ENCODE measurements at places on chromosomes 4 and X.

DNA sequence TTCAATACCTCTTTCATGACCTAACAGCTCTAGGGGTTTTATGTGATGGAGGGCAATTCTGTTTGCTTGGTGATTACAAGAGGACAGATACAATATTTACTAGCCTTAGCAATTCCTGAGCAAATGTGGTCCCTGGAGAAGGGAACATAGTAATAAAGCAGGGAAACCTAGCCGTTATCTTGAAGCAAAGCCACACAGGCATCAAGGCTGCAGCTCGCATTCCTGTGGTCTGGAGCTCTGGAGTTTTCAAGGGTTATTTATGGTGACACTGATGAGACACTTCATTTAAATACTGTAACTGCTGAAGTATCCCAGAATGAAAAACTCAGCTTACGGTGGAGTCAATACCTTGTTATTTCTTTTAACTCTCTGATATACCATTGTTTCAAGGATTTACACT is 66.8 kb downstream of the AFF2 start:
- no peaks in the 10 kb centered on the region for H3K4me1 ChIP-seq
- DNase-seq = no peak
- no peak overlapping the region for H3K27ac ChIP-seq
- no peak overlapping the region for H3K4me3 ChIP-seq

DNA sequence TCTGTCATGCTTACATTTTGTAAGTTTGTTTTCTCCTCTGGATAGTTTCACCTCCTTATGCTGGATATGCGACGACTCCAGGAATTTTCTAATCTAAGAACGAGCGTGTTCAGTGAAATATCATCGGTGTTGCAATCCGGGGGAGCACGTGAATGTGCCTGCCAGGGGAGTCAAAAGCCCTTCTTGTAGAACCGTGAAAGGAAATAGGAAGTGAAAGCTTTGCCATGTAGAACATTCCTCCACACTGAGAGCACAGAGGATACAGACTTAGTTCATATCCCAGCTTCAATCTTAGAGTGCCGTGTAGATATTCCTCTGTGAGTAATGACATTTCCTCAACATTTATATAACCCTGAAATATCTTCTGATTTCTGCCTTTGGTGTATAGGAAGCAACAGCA is 121.2 kb downstream of the VEGFC start:
- no peaks in the 10 kb centered on the region for H3K4me1 ChIP-seq
- no peak overlapping the region for H3K4me3 ChIP-seq
- no peaks in the 10 kb centered on the region for H3K27me3 ChIP-seq
- H3K36me3 ChIP-seq = no peaks in the 10 kb centered on the region

- H3K36me3 ChIP-seq = no peaks in the 10 kb centered on the region
- H3K27ac ChIP-seq = no peak overlapping the region
- H3K4me3 ChIP-seq = no peak overlapping the region
- no peak for DNase-seq
- no peaks in the 10 kb centered on the region for H3K27me3 ChIP-seq
Measured at GRCh38 chr4:101649790-101650515, 140.6 kb upstream of the BANK1 start.

DNA sequence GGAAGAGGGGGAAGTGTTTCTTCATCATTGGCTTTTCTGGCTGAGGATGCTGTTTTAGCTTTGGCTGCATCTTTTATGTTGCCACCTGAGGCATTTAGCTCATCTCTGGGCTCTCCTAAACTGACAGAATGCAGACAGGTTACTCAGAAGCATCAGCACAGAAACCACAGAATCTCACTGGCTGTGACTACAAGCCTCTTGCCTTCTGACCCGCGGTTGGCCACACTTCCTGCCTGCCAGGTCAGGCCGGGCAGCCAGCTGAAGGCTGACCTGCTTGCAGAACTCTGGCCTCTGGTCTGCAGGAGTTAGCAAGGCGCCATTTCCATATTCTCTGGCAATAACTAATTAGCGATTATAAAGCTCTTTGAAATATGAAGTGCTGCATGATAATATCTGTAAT is 366.5 kb downstream of the MID1IP1 start:
- H3K27ac ChIP-seq = no peak overlapping the region
- H3K4me1 ChIP-seq = no peaks in the 10 kb centered on the region
- peaks cover 25% of the 10 kb centered on the region for H3K27me3 ChIP-seq
- no peak for DNase-seq
- no peak overlapping the region for H3K4me3 ChIP-seq

DNA sequence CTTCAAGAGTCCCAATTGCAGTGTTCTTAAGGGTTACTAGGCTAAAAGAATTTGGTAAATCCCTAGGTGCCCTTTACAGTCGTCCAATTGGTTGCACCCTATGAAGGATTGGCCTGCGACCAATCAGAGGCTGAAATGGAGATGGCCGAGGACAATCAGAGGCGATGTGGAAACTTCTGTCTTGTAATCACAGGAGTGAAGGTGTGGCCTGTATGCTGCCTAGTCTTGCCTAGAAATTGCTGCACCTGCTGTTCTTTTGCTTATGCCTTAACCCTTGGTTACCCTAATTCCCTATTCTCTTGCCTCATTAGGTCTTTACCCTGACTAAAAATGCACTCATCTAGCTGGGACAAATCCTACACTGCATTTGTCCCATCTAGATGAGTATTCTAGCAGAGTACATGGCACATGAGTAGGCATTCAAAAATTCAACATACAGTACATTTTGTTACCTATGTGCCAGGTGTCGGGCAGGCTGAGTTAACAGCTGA is 1.0 kb upstream of the DCK start:
- peaks cover 3% of the 10 kb centered on the region for H3K4me1 ChIP-seq
- H3K27me3 ChIP-seq = no peaks in the 10 kb centered on the region
- peak overlapping the region; percentile 100 for H3K4me3 ChIP-seq
- no peak for DNase-seq
- H3K27ac ChIP-seq = no peak overlapping the region

- peak; percentile 66 for DNase-seq
- H3K4me1 ChIP-seq = peaks cover 5% of the 10 kb centered on the region
- H3K27me3 ChIP-seq = no peaks in the 10 kb centered on the region
- H3K27ac ChIP-seq = no peak overlapping the region
Measured at GRCh38 chr4:8403173-8403753, 37.3 kb downstream of the ACOX3 start.

DNA sequence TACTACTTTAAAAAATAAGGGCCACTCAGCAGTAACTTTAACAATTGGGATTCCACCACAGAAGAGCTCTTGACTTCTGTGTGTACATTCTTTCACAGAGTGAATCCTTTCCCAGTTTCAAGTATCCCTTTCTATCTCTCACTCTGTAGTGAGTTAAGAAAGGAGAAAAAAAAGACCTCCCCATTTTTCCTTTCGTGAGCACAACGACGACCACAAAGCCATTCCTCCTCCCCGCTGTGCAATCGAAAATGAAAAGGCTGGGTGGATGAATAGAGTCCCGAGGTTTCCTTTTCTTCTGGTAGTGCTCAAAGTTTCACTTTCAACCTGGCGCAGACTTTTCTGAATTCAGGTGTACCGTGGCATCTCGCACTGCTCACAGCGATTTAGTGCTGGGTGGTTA is 58.0 kb downstream of the TAB3 start:
- H3K4me3 ChIP-seq = no peak overlapping the region
- no peaks in the 10 kb centered on the region for H3K27me3 ChIP-seq

- no peak overlapping the region for H3K27ac ChIP-seq
- no peaks in the 10 kb centered on the region for H3K36me3 ChIP-seq
- no peak for DNase-seq
- H3K4me1 ChIP-seq = no peaks in the 10 kb centered on the region
- no peaks in the 10 kb centered on the region for H3K27me3 ChIP-seq
Measured at GRCh38 chrX:79568309-79568708, 201.2 kb upstream of the ITM2A start.

- H3K27me3 ChIP-seq = no peaks in the 10 kb centered on the region
- H3K36me3 ChIP-seq = no peaks in the 10 kb centered on the region
- no peak overlapping the region for H3K27ac ChIP-seq
- no peak for DNase-seq
- no peak overlapping the region for H3K4me3 ChIP-seq
Measured at GRCh38 chrX:10221651-10222050, 64.9 kb downstream of the CLCN4 start.

- H3K4me1 ChIP-seq = no peaks in the 10 kb centered on the region
- H3K36me3 ChIP-seq = no peaks in the 10 kb centered on the region
- H3K27me3 ChIP-seq = no peaks in the 10 kb centered on the region
- H3K4me3 ChIP-seq = no peak overlapping the region
- no peak overlapping the region for H3K27ac ChIP-seq
Measured at GRCh38 chrX:7586126-7586525, 256.8 kb upstream of the VCX start.

- H3K4me3 ChIP-seq = no peak overlapping the region
- H3K27ac ChIP-seq = no peak overlapping the region
- H3K36me3 ChIP-seq = no peaks in the 10 kb centered on the region
- no peaks in the 10 kb centered on the region for H3K4me1 ChIP-seq
- DNase-seq = no peak
Measured at GRCh38 chr4:180380733-180381132, 1862.5 kb upstream of the TENM3 start.
